Activated CD4-positive, alpha-beta T cell treated with anti-CD3 and anti-CD28 coated beads, Interleukin-2, amount 10 ng/mL, durations not matched to agents 7 days and 5 days (primary cell): ENCODE measurements at places on chromosomes 13 and 19. TPM values are rescaled to one million over a fixed set of nuclear protein-coding genes. Genes with fewer than 3 reads are reported as not detected.
A peak's percentile ranks its signal among the peaks of the same experiment; 100 is the strongest.

- no peak for DNase-seq
Observed at GRCh38 chr19:55581823-55582223, 1.2 kb upstream of the ZNF579 start.

GRCh38 chr13:74839656-74840055 is 642.3 kb downstream of the TBC1D4 start:
- no peak for DNase-seq

- DNase-seq = no peak
Observed at GRCh38 chr13:35672611-35673010, 196.1 kb upstream of the MAB21L1 start.

DNA sequence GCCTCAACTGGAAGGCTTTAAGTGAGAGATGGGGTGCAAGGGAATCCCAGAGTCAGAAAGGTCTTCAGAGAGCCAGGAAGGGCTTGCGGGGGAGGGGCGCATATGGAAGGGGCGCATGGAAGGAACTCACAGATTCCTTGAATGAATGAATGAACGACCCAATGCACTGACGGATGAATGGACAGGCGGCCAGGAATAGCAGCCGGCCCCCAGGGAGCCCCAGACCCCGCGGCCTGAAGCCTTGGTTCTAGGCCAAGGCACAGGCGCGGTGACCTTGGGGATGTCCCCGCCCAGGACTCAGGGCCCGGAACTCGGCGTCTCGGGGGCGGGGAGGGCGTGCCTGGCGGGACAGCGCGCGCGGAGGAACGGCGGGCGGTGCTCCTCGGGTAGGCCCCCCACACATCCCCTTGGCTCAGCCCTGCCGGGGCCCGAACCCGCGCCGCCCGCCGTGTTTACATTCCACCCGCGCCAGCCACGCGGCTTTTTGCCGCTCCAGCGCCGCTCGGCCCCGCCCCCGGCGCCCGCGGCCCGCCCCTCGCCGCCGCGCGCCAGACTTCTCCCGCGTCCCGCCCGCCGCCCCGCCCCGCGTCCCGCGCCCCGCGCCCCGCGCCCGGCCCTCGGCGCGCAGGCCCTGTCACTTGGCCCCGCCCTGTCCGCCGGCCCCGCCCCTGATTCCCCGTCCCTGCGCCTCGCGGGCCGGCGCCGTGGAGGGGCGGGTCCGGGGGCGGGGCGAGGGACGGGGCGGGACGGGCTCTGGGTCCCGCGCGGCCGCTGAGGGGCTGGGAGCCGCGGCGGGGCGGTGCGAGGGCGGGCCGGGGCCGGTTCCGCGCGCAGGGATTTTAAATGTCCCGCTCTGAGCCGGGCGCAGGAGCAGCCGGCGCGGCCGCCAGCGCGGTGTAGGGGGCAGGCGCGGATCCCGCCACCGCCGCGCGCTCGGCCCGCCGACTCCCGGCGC is at the start of gene CCNE1:
Gene CCNE1, plus strand, starts transcription at position 867 of the 955 bp plus-strand sequence. CDS start 565 bp downstream, outside the sequence.
- DNase-seq = peak; percentile 96

- no peak for DNase-seq
Observed at GRCh38 chr13:106919638-106920037, 351.7 kb upstream of the ARGLU1 start.

Gene FREM2
- total RNA-seq = not detected

- no peak for DNase-seq
Observed at GRCh38 chr19:18898081-18898606, 2.2 kb upstream of the CERS1 start.

Gene COMP
- total RNA-seq = not detected

GRCh38 chr19:6530386-6531162 is at the start of gene TNFSF9:
TSS of gene TNFSF9 (plus strand) at chr19:6531026. CDS start at chr19:6531037, 11 bp downstream.
- DNase-seq = peak; percentile 78

Gene CD209
- not detected for total RNA-seq

Gene TEX101
- total RNA-seq = not detected

GRCh38 chr13:102901615-102902305 is 55.9 kb downstream of the ERCC5 start:
- DNase-seq = no peak

- no peak for DNase-seq
Observed at GRCh38 chr19:17965370-17966128, 1.4 kb upstream of the KCNN1 start.

DNA sequence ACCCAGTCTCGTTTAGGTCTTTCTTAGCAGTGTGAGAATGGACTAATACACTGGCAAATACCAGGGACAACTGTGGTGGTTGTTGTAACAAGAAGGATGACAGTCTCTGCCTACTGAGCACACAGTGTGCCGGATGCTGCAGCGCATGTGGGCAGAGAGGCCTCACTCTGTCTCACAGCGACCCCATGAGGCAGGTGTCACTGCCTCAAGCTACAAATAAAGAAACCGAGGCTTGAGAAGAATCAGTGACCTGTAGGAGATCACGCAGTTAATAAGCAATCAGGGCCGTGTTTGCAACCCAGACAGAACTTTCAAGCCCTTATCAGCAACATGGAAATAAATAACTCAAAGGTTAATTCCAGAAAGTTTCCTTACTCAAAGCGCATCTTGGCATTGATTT is 40.5 kb upstream of the GAS6 start:
- no peak for DNase-seq

DNA sequence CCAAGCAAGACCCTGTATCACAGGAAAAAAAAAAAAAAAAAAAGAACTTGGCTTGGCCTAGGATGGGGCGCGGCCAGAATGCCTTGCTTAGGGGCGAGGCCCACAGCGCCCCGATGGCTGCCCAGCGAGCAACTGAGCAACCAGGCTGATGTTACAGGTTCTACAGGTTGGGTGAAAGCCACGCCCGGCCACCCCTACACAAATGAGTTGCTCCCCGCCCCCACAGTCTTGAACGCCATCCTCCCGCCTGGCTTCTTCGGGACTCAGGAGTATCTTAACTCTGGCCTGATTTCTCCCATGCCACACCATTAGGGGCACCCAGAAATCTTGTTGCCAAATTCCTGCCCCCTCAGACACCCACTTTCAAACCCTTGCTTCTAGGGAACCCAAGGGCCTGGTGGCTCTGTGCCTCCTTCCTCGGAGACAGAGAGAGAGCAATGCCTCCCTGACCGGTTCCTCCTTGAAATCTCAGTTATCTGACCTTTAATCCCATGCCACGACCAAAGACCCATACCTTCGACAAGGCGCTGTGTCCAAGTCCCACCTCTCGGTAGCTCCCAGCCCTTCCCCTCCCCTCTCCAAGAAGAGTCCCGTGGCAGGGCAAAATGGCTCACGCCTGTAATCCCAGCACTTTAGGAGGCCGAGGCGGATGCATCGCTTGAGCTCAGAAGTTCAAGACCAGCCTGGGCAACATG is 1.1 kb upstream of the CBLC start:
- no peak for DNase-seq

Gene OR4F17
- total RNA-seq = not detected

Gene CPB2
- total RNA-seq = not detected

Gene ARHGAP35
- total RNA-seq = 25.5 TPM

GRCh38 chr13:95677564-95678266 is 776 bp downstream of the DNAJC3 start:
- DNase-seq = peak; percentile 10

Gene MYO16
- not detected for total RNA-seq

GRCh38 chr19:42465827-42466280 is 23.1 kb upstream of the CXCL17 start:
- DNase-seq = no peak

Gene ZNF723
- total RNA-seq = not detected

DNA sequence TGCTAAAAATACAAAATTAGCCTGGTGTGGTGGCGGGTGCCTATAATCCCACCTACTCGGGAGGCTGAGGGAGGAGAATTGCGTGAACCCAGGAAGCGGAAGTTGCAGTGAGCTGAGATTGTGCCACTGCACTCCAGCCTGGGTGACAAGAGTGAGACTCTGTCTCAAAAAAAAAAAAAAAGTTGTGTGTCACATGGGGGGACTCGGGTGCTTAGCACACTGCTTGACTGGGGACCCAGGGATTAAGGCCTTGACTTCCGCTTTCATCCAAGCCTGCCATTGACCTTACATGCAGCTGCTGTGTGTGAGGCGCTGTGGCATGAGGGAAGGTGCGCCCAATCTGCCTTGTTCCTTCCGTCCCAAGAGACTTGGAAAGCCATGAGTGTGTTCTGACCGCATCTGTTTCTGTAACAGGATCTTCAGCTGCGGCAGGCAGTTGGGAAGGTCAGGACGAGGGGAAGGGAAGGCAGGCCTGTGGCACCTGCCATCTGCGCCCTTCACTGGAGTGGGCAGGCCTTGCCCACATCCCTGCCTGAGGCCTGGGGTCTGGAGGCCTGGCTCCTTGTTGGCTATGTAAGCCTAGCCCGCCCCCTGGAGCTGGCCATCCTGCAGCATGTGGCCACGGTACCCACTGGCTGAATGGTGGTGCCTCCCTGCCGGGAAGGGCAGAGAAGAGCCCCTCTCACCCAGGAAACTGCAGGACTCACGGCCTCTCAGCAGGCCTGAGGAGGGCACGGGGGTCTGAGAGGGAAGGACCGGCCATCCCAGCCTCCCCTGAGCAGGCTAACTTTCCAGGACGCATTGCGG is 23.0 kb downstream of the PPP1R37 start:
- DNase-seq = no peak

DNA sequence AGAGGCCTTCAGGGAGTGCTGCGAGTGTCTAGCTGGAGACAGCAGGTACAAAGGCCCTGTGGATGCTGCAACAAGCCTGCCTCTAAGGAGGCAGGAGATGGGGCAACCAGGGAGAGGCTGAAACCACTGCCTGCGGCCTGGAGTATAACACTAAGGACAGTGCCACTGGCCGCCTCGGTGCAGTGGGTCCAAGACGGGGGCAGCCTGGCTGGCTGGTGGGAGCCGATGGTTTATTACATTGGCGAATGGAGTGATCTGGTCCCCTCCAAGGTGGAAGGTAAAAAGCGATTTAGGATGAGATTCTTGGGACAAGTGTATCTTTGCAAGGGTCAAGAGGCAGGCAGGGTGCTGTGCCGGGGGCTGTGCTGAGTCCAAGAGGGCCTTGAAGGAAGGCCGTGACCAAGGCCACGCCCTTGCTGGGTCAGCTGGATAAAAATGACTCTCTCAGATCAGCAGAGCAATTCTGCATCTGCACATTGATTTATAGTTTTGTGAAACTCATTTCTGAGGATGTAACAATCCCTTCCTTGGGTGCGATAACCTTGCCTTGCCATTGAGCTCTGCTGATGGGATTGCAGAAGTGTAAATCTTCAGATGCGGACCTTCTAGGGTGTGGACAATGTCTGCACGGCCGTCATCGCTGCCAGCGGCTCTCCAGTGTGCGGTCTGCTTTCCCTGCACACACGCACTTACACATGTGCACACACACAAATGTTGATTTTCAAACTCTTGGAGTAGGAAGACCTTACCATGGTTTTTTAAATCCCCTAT is 6.0 kb downstream of the TMEM255B start:
- DNase-seq = no peak

GRCh38 chr19:46378268-46378667 is 31.4 kb downstream of the PPP5C start:
- DNase-seq = no peak

DNA sequence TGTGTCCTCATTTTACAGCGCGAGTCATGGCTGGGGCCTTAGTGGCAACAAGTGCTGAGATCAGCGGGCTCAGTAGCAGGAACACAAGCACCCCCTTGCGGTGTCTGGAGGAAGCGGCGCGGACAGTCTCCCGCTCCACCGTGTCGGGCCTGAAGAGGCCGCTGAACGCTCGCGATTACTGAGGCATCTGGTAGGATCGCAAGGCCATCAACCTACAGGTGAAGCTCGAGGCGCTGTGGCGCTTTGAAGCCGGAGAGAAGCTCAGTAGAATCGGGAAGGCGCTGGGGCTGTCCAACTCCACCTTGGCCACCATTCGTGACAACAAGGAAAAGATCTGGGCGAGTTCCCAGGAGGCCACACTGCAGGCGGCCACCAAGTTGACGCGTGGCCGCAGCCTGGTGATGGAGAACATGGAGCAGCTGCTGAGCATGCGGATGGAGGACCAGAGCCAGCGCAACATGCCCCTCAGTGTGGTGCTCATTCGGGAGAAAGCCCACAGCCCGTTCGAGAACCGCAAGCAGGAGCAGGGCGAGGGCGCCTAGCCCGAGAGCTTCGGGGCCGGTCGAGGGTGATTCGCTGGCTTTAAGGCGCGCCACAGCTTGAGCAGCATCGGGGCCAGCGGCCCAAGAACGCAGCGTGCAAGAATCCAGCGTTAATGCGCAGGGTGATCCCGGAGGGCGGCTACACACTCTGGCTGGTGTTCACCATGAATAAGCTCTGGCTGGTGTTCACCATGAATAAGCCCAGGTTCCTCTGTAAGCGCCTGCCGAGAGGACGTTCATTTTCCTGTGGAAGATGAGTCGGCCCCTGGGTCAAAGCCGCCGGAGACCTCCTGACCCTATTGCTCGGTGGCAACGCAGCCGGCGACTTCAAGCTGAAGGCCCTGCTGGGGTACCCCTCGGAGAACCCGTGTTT is 8.3 kb upstream of the MZF1 start:
- peak; percentile 94 for DNase-seq

Gene ZNF229
- 0.60 TPM for total RNA-seq

Gene TPT1
- total RNA-seq = 4,825 TPM

- no peak for DNase-seq
Observed at GRCh38 chr19:33382006-33382405, 8.5 kb downstream of the CEBPG start.
